ENCODE measurements at places on chromosomes 4 and X.

- DNase-seq: no peak
Observed at GRCh38 chr4:177902386-177902785, 460.1 kb upstream of the AGA start.

- no peak for DNase-seq
Observed at GRCh38 chrX:103248553-103248952, 6.4 kb downstream of the TCEAL8 start.

- no peak for DNase-seq
Observed at GRCh38 chr4:165328708-165329107, 1.2 kb downstream of the MSMO1 start.

DNA sequence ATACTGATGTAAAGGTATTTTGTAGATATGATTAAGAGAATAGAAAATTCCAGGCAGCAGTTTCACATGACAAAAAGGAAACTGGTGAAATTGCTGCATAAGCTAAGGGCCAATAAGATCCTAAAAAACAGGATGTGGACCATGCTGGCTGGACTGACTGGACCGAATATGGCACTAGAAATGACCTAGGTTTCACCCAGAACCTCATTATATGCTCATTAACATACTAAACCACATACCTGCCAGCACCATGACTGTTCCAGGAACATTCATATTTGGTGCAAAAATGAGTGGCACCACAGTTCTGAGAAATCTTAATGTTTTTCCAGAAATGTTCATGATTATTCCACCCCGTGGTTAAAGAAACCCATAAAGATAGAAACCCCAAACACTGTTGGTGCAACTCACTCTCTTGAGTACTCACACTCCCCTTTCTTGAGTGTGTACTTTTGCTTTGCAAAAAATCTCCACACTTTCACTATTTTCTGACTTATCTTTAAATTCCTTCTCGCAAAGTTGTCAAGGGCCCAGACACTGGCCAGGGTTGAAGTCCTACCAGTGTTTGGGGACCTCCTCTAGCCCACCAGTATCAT, 74.0 kb downstream of the FANCB start:
- DNase-seq: no peak

DNA sequence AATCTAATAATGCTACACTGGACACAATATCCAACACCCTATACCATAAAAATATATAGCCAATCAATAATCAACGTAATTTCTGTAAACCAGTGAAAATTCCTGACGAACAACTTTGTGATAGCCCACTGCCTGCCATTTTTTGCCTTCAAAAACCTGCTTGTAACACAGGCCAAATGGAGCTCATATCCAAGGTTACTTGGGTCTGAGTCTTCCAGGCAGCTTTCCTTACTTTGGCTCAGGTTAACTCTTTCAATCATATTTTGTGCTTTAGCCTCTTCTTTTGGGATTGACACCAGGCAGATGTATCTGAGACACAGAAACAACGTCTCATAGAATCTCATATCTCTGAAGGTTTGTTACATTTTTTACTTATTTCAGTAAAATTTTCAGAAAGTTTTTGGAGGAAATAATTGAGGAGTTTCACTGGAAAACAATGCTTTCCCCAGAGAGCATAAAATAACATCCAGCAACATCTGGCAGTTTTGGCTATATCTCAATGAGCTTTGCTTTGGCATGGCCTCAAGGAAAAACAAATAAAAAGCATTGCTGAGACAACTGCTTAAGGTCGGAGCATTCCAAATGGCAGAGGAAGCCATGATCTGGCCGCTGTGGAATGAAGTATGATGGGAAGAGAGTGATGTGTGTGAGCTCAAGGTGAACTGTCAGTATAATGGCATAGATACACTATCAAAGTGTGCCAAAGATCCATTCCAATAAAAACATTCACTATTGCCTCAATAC, 162.9 kb upstream of the SPIN4 start:
- DNase-seq: no peak

- DNase-seq: no peak
Observed at GRCh38 chrX:30881797-30882196, 7.3 kb downstream of the TAB3 start.

- no peak for DNase-seq
Observed at GRCh38 chr4:71229477-71230270, 109.1 kb upstream of the SLC4A4 start.

DNA sequence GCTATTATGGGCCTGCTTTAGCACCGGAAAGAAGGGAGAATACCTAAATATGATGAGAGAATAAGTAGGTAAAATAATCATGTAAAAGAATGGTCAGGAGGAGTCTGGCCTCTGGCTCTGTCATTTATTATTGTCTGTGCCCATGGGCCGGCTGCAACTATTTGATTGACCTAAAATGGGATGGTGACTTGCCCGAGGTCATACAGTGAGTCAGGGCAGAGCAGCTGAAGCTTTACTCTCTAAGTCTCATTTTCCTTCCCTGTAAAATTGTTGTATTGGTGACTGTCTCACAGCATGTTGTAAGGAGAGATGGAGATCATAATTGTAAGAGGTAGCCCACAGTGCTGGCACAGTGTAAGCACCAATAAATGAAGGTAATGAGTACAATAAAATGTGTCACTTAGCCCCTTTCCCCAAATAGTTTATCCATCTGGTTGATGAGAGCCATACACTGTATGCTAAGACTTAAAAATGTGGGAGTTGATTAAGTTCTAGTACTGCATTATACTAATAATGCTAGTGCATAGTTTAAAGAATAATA, 39.6 kb downstream of the RUFY3 start:
- DNase-seq: no peak

- DNase-seq: no peak
Observed at GRCh38 chrX:39758791-39759525, 338.8 kb downstream of the BCOR start.

- DNase-seq: no peak
Observed at GRCh38 chr4:88705223-88705622, 7.6 kb upstream of the NAP1L5 start.

DNA sequence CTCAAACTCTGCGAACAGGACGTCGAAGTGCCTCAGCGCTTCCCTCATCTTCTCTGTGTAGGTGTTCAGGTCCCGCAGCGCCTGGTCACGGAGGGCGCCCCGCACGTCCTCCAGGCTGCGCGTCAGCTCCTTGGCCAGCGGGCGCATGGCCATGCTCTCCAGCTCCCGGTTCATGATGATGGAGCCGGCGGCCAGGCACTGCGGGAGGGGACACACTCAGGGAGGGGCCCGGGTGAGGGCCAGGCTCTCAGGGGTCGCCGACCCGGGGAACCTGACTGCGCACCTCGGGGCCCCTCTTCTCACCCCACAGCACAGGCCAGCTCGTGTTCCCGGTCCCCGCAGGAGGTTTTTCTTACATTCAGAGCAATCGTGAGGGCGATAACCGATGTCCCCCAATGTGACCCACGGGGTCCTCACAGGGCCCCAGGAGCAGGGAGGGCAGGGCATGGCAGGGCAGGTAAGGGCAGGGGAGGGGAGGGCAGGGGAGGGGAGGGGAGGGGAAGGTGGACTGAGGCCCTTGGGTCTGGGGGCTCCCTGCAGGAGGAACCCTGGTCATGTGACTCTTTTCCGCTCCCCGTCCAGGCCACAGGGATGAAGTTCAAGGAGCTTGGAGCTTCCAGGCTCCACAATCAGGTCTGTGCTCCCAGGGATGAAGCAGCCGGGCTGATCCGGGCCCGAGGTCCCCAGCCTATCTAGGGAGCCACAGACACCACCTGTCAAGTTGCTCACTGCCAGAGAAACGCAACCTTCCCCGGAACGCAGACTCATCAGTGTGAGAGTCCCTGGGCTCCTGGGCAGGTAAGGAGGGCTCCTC, 77.8 kb upstream of the MXD4 start:
- no peak for DNase-seq

DNA sequence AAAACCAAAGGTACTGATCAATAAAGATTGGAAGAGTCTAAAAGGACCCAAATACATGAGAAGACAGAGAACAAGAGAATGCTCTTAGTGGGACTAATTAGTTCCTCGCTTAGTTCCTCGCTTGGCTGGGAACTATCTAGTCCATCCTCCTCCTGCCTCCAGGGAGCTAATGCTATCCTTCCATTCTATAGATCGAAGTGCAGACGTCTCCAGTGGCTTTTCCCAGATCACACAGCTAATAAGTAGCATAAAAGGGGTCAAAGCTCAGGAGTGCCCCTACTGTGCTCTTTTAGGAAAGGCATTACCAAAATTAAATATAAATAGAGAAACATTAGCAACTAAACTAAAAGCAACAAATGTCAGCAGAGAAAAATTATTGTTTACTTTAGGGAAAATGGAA, 42.3 kb upstream of the PPARGC1A start:
- no peak for DNase-seq

DNA sequence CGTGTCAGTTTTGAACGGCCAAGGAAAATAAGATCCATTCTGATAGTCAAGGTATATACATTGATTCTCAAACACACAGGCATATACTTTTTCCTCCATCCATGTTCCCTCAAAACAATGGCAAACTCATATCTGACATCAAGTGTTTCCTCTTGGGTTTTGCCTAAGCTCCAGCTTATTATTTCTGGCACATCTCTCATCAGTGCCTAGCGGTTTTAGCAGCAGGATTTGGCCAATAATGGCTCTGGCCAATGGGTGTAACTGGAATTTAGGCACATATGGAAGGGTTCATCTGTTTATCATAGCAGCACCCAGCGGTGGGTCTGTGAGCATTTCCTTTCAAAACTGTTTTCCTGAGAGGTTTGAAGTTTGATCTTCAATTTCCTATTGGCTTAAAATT, 161.6 kb upstream of the TLL1 start:
- no peak for DNase-seq
